Stimulated activated CD8-positive, alpha-beta memory T cell treated with anti-CD3 and anti-CD28 coated beads, Interleukin-4, amount 100 ng/mL, for 4 hours (primary cell): ENCODE measurements at places on chromosomes 16 and 17.

- DNase-seq: no peak
These were observed 17.8 kb downstream of the SAP30BP start for GRCh38 chr17:75684924-75685323.

DNA sequence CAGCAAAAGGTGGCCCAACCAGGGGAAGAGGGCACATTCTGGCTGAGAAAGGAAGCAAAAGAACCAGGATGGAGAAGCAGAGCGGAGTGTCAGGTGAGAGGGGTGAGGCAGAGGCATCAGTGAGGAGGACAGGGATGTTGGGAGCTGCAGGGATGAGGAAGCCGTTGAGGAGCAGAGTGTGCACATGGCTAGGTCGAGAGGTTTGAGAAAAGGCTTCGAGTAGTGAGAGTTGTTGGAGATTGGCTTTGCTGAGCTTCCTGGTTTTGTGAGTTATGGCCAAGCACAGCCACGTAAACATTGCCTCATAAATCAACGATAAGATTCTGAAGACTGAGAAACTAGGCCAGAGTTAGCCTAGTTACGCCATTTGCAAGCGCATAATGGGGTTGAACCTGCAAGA is 26.9 kb downstream of the DNAH2 start:
- DNase-seq: no peak

GRCh38 chr17:9188367-9188766 is 167.1 kb downstream of the NTN1 start:
- no peak for DNase-seq

- no peak for DNase-seq
These were observed 60.7 kb downstream of the CLEC16A start for GRCh38 chr16:11004973-11005610.

GRCh38 chr17:4209611-4210010 is 54.2 kb downstream of the ANKFY1 start:
- no peak for DNase-seq

- DNase-seq: no peak
These were observed 62.0 kb downstream of the ENGASE start for GRCh38 chr17:79136596-79136995.

DNA sequence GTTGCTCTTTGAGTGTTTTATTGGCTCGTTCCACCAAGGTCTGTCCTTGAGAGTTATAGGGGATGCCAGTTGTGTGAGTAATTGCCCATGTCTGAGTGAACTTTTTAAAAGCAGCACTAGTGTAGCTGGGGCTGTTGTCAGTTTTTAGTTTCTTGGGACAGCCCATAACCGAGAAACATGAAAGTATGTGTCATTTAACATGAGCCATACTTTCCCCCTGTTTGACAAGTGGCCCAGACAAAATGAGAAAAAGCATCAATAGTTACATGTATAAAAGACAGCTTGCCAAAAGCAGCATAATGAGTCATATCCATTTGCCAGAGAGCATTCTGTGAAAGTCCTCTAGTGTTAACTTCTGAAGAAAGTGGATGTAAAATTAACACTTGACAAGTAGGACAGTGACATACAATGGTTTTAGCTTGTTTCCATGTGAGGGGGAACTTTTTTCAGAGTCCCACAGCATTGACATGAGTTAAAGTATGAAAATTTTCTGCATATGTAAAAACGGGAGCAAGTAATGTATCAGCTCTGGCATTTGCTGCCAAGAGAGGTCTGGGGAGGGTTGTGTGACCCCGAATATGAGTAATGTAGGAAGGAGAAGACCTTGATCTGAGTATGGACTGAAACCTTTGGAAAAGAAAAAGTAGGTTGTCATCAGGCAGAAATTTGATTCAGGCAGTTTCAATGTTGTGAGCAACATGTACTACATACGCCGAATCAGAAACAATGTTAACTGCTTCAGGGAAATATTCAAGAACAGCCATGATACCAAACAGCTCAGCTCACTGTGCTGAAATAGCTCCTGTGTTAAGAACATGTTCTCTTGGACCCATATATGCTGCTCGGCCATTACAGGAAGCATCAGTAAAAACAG is 56.8 kb upstream of the ARL4D start:
- DNase-seq: no peak

- no peak for DNase-seq
These were observed 670 bp downstream of the RPS2 start for GRCh38 chr16:1963806-1964505.

DNA sequence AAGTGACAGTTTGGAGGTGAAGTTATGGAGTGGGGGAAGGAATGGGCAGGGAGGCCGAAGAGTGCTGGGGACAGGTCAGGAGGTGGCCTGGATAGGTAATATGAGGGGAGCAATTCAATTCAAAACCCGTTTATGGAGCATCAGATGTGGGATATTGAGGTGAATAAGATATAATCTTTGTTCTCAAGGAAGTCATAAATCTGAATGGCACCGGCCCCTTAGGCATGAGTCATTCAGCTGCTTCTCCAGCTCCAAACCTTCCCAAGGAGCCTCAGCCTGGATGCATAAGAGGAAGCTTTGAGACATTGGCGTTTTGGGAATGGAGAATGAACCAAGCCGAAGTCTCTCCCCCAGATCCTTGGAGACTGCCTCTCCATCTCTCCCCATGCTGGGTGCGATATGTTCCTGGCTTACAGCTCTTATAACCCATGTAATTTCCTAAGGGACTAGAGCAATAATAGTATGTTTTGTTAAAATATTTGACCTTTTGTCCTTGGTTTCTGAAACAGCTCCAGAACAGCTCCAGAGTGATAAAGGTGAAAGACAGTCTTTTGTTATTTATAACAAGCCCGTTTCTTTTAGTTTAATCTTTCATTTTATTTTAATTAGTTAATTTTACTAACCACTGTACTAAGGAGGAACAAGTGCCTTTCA is 1.7 kb downstream of the TUBG2 start:
- no peak for DNase-seq

DNA sequence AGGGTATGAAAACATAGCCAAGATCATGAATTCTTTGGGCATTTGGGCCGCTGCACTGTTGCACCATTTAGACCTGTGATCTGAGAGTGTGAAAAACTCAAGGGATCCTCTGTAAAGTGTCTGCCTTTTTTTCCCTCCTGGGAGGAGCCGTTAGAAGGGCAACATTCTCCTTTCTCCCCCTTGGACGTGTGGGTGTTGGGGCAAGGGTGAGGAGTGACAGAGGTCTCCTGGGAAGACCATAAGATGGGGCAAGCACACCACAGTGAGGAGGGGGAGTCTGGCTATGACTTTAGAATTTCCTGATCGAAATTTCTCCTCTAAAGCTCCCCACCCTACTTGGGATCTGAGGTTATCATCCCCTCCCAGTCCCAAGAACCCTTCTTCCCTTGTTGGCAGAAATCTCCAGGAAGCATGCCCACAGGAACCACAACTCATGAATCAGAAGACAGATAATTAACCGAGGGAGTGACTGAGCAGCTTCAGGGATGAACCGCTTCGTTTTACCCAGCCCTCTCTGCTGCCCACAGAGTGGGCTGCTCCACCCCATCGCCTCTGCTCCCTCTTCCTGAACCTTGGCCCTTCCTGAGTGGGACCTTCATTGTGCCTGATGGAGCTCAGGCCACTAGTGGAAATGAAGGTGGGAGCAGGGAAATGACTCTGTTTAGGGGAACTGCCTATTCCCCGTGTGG is 4.2 kb downstream of the ITGB3 start:
- DNase-seq: no peak

DNA sequence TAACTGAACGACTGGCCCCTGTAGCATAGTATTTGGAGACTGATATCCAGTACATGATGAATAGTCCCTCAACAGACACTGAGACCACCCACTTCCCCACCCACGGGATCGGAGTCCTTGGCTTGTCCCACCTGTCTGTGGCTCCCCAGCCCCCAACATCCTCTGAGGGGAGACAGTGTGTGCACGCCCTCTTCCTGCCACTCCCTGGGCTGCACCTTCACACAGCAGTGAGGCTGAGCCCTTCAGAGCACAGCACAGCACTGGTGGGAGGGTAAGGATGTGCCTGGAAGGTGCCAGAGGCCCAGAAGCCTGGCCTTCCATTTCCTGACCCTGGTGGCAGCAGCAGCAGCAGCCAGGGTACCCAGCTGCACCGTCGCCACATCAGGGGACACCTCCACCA is 11.0 kb downstream of the DNASE1 start:
- no peak for DNase-seq

DNA sequence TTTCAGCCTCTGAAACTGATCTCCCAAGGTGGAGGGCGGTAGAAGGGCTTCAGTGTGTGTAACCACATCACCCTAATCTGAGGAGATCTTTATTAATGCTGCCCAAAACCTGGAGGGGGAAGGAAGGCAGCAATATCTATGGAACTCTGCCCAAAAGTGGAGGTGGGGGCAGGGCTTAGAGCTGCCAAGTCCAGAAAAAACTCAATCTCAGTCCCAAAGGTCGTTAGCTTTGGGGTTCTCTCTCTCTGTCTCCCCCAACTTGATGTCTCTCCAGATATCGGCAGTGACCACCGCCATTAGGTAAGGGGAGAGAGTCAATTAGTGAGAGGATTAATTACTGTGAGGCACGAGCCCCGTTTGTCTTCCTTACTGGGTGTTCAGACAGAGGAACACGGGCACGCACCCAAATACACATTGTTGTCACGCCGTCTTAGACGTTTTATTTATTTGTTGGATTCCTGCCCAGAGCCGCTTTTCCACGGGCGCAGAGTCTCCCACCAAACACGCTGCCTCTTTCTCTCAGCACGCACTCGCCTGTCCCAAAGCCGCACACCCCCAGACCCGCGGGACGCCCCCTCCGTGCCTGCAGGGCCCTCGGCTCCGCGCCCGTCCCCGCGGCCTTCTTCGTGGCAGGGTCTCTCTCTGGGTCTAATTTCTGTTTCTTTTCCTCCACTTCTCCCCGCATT is 5.4 kb upstream of the LHX1 start:
- no peak for DNase-seq

DNA sequence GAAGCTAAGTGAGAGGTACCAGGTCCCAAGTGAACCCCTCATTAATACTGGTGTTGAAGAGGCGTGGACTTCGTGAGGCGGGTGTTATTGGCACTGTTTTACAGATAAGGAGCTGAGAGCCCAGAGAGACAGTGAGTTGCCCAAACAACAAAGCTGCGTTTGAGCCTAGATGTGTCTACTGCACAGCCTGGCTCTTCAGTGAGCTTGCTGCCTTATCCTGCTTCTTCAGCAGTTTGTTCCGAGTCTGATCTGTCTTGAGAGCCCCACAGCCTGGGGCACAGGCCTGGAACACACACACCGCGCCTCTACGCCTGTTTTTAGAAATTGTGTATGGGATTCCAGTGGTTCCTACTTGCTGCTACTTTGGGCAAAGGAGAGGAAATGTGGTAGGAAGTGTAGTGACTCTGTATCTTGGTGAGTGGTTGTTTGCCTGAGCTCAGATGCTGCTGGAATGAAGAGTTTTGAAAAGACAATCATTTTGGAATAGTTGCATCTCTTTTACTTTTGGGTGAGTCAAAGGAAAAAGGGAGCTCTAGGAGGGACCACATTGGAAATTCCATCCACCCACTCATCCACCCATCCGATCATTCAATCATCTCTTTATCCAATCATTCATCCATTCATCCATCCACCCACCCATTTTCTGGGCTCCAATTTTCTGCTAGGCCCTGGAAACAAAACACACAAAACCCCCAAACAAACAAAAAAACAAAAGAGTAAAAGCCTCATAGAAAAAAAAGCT is 22.3 kb upstream of the PLCG2 start:
- DNase-seq: no peak
